Stimulated activated CD4-positive, alpha-beta T cell treated with anti-CD3 and anti-CD28 coated beads, TNF-alpha, amount 100 ng/mL, for 24 hours (primary cell): ENCODE measurements at places on chromosomes 13 and 19.

- no peak for DNase-seq
Measured at GRCh38 chr13:104411141-104411765, 1345.0 kb upstream of the SLC10A2 start.

DNA sequence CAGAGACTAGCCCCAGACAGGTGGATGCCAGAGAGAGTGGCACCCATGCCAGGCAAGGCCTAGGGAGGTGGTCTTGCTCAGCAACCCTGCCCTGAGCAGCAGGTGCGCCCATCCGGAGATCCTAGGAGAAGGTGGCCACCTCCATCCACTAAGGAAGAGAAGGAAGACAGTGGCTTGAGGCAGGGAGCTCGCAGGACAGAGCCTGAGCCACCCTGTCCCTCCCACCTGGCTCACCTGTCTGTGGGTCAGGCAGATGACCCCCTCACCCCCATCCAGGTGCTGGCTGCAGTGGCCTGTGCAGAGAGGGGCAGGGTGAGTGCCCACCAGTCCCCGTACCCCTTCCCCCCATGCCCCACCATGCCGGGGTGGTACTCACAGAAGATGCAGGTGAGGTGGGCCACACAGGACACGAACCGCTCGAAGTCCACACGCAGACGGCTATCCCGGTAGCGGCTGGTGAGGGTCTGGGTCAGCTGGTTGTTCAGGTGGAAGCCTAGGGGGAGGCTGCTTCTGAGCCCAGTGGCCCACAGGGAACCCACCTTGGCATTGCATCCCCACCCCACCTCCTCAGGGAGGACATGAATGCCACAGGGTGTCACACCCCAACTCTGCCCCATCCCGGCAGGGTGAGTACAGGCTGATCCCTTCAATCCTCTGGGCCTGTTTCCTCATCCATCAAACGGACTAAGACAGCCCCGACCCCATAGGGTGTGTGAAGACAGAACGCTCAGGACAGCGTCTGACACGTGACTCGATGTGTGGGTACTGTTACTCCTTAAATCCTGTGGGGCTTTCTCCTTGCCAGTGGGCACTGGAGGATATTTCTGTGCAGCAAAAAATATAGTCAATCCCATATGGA is 13.3 kb downstream of the CAPN12 start:
- DNase-seq: no peak

DNA sequence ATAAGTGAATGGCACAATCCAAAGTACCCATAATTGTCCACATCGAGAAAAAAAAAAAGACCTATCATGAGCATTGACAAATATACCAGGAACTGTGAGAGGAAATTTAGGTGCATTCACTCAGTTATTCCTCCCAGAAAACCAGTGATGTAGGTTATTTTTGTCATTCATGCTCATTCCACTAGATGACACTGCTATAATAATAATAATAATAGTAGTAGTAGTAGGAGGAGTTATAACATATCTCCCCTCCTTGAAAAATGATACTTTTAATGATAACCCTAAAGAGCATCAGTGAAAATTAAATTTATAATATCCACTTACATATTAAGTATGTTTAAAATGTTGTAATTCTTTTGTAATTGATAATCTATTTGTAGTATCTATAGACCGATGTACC is 463.9 kb upstream of the MIR17HG start:
- no peak for DNase-seq

GRCh38 chr19:15702534-15702930 is 25.3 kb upstream of the OR10H2 start:
- DNase-seq: no peak

DNA sequence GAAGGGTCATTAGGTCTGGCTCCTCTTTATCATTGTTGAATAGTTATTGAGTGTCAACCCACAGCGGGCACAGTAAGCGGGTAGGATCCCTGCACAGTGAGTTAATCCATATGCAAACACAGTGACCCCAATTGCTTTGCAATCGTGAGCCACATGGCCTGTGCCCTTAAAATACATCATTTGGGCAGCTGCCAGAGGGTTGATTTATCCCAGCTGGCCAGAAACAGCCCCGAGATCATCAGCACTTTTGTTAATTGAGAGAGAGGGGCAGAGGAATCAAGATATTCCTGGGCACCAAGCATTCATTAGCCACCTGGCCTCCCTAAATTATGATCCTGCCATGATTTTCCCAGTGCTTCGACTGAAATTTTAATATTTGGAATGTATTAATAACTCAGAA is 9.8 kb upstream of the CNMD start:
- DNase-seq: no peak

- no peak for DNase-seq
Measured at GRCh38 chr13:114103801-114104654, 28.4 kb downstream of the RASA3 start.

- no peak for DNase-seq
Measured at GRCh38 chr13:107590556-107590955, 624.8 kb downstream of the LIG4 start.

DNA sequence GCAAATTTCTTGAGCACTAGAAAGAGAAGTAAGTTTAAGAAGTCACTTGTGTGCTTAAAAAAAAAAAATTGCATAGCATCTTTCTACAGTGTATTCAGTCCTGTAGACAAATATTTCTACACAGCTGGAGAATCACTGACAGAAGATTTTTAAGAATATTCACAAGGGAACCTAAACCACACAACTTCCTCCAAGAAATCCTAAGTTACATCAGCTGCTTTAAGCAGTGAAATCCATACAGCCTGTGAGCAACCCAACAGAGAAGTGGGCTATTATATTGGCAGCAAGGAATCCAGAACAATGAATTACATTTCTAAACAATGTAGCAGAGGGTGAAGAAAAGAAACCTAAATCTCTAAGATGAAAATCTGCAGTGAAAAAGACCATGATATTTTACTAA is 1.5 kb downstream of the DOCK9 start:
- no peak for DNase-seq

DNA sequence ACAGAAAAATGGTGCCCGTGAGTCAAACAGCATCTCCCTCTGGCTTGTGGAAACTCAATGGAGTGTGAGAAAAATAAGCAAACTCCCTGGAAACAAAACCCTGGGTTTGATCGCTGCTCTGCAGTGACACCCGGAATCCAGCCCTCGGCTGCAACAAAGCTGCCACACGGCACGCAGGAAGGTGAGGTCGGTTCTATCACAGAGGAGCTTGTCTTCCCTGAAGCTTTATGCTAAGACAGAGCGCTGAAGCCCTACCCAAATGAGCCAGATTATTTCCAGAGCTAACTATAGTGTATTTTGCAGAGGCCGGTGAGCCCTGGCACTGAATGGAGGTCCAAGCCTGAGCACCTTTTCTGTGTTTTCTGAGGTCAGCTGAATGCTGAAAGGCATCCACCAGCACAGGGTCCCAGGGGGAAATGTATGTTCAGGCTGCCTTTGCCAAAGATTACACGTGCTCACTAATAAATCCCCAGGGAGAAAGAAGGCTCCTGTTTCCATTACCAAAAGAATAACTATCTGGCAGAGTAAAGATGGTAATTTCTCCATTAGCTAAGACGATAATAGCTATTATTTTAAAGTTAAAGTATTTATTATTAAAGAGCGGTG is 77.8 kb downstream of the TSHZ3 start:
- no peak for DNase-seq
